CD4-positive, alpha-beta T cell treated with Interleukin-4 for 4 hours (primary cell): ENCODE measurements at places on chromosomes 16 and 17.
A peak's percentile ranks its signal among the peaks of the same experiment; 100 is the strongest.

DNA sequence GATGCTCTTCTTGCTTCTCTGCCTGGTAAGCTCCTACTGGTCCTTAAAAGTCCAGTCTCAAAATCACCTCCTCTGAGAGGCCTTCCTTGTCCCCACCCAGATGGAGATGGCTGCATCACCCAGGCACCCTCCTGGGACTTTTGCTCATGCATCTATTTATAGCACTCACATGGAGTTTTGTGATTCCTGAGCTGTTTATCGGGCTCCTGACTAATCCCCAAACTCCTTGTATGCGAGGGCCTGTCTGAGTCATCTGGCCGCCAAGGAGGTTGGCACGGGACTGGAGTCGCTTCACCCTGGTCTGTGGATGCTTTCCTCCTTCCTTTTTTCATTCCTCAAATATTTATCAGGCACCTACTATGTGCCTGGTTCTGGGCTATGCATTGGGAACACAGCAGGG lies 2.3 kb upstream of the MAP2K3 start:
- DNase-seq = no peak

GRCh38 chr16:55240888-55241287 lies 83.1 kb upstream of the IRX6 start:
- DNase-seq = no peak

GRCh38 chr17:63402431-63403212 lies 43.5 kb downstream of the CYB561 start:
- DNase-seq = no peak

DNA sequence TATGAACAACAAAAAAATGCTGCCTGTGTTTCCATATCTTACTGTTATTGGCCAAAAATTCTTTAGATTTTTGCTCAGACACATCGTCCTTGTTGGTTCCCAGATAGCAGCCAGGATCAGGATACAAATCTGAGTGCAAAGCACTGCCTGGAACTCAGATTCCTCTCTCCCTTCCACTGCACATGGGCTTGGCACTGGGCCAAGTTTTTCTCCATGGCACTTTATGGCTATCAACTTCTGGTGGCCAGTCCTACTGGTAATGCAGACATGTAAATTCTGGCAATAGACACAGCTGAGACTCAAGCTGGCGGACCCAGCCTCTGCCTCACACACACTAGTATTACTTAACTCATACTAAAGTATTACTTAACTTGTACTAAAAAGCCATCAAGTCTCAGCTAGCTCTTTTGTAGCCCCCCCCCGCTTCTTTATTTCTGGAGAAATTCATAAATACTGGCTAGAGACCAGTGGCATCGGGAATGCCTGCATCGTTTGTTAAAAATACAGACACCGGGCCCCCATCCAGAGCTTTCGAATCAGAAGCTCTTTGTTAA lies 181.2 kb upstream of the COX10 start:
- DNase-seq = no peak

DNA sequence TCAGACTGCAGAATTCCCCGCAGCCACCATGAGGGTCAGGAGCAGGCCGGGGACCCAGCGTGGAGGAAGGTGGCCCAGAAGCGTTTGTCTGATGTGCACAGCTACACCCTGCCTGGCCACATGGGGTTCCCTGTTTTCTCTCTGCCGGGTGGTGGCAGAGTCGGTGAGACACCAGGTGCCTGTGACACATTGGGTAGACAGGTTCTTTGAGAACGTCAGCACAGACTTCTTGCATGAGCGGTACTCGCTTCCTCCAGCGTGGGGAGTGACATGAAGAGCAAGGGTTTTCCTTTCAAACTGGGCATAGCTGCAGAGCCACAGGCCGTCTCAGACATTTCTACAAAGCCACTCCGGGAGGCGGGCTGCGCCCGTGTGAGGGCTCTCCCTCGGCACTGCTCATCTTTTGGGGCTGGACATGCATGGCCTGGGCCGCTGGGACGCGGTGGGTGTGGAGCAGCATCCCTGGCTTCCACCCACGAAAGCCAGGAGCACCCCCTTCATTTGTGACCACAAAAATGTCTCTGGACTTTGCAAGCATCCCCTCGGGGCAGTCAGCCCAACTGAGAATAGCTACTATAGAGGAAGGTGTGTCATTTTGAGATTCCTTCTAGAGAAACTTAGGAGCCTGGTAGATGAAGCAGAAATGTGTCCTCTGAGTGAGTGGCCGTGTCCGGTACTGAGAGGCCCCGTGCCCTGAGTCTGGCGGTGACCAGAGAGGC lies 26.0 kb downstream of the NME3 start:
- DNase-seq = no peak

GRCh38 chr17:7846063-7846735 lies 8.7 kb upstream of the TMEM88 start:
- no peak for DNase-seq

- DNase-seq = no peak
Observed at GRCh38 chr17:66177048-66177447, 14.9 kb downstream of the CEP112 start.

DNA sequence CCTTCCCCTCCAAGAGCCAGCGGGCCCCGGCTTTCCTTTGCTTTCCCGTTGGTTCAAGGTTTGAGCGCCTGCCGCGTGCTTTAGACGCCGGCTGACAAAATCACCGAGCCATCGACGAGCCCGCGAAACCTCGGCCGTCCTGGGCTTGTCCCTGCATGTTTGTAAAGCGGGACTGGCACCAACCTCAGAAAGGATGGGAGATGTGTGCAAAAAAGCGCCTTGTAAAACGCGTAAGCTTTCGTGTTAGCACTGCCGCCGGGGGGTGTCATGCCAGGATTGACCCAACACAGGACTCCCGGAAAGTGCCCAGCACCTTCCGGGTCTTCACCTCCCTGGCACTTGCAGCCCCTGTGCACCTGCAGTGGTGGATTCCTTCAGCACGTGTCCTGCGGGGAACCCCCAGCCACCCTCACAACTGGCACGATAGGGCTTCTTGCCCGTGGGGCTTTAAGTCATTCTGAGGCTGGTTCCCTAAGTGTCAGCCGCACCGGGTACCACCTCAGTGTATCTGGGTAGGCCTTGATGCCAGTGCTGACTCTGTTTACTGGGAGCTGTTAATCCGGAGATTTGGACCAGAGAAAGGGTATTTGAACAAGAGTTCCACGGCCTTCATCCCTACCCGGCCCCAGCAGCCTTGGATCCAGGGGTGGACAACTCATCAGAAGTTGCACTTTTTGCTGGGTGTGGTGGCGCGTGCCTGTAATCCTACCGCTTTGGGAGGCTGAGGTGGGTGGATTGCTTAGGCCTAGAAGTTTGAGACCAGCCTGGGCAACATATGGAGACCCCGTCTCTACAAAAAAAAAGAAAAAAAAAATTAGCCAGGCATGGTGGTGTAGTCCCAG lies 817 bp downstream of the NDUFAF8 start:
- peak; percentile 20 for DNase-seq

GRCh38 chr16:30166202-30166902 lies 17.1 kb upstream of the CORO1A start:
- DNase-seq = peak; percentile 34

DNA sequence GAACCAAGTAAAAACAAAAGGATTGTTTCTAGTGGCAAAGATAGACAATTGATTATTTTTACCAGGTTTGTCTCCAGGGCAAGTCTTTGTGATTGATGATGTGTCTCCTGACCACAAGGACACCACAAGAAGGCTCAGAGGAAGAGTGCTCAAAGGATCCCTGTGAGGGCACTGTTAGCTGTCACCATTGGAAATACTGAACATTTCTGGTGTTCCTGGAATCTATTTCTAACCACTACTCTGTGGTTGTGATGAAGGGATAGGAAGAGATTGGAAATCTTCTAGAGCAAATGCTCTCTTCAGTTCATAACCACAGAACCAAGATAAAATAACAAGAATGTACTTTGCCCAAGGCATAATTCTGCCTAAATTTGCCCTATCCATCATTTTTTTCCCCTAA lies 15.3 kb downstream of the RNF43 start:
- no peak for DNase-seq

- DNase-seq = no peak
Observed at GRCh38 chr17:8673612-8674011, 43.1 kb upstream of the MYH10 start.

GRCh38 chr17:77875881-77876509 lies 82.5 kb upstream of the TNRC6C start:
- DNase-seq = peak; percentile 54

DNA sequence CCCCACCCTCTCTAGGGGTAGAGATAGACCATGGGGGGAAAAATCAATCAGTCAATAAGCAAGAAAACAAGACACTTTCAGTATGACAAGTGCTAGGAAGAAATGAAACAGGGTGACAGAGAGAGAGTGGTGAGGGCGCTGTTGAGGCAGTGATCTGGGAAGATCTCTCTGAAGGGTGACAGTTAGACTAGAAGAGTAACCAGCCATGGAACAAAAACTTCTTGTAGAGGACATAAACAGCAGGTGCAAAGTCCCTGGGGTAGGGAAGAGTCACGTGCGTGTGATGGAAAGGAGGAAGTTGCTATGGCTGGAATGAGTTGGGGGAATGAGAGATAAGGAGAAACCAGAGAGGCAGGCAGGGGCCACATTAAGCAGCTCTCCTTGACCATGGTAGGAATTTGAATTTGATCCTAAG lies 16.8 kb upstream of the EMP2 start:
- DNase-seq = no peak
